Dermis blood vessel endothelial cell (primary cell): ENCODE measurements at places on chromosomes 12 and 14. TPM values are rescaled to one million over a fixed set of nuclear protein-coding genes. Genes with fewer than 3 reads are reported as not detected.

Gene NUAK1
- 73.9 and 158 TPM in 2 replicates for total RNA-seq

Gene PROX2
- total RNA-seq: not detected in 2 replicates

Gene LPAR5
- not detected in 2 replicates for total RNA-seq

Gene CIROP
- not detected in 2 replicates for total RNA-seq

Gene BMAL2
- total RNA-seq: 43.6 and 55.0 TPM in 2 replicates

Gene COQ6
- 20.2 and 28.8 TPM in 2 replicates for total RNA-seq

Gene CPNE6
- total RNA-seq: not detected in 2 replicates

Gene KRT80
- 0.17 and 1.2 TPM in 2 replicates for total RNA-seq

Gene OAS2
- 7.5 and 8.4 TPM in 2 replicates for total RNA-seq

Gene KRT83
- not detected in 2 replicates for total RNA-seq

Gene CEP128
- 4.4 and 6.8 TPM in 2 replicates for total RNA-seq
